SW480 (cell line): ENCODE measurements at places on chromosomes 7 and 10.
A peak's percentile ranks its signal among the peaks of the same experiment; 100 is the strongest.

GRCh38 chr7:120988591-120989256 is at the start of gene CPED1:
TSS of gene CPED1 (plus strand) at chr7:120988711. CDS start at chr7:120989622, 911 bp downstream.
- DNase-seq = peak; percentile 44

DNA sequence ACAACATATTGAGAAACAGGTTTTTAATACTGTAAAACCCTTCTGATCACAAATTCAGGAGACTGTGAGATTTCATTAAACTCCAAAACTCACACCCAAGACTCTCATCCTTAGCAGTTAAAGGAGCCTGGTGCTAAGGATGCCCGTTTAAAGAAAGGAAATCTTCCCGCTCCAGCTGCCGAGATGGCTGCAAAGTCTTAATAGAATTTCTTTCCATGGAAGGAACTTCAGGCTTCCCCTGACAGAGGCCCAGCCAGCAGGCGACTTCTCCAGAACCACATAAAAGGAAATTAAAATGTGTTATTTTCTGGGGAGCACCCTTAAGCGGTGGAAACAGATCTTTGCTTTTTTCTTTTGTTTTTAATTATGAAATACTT is 104.7 kb upstream of the CHST15 start:
- DNase-seq = no peak

DNA sequence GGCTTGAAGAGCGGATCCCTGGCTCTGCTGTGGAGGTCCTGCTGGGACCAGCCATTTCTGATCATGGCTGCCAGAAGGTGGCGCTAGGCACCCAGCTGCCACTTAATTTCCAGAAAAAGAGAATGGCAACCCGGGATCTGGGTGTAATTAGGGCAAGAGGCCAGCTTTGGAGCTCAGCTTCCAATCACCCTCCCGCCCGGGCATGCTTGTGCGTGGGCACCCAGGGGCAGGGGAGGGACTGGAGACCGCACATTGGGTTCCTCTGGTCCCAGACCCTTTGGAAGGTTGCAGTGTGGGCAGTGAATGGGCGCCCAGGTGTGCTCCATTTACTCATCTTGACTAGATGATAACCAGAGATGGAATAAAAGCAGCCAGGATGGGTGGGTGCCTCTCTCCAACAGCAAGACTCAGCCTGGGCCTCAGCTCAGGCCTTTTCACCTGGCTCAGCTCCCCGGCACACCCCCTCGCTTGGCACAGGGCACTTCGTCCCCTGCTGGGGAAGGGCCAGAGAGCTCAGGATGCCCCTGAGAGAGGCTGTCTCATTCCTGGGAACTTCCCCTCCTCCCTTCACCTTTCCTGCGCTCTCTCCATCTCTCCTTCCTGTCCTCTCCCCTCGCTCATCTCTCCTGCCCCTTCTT is 14.7 kb downstream of the FAM241B start:
- DNase-seq = peak; percentile 48

DNA sequence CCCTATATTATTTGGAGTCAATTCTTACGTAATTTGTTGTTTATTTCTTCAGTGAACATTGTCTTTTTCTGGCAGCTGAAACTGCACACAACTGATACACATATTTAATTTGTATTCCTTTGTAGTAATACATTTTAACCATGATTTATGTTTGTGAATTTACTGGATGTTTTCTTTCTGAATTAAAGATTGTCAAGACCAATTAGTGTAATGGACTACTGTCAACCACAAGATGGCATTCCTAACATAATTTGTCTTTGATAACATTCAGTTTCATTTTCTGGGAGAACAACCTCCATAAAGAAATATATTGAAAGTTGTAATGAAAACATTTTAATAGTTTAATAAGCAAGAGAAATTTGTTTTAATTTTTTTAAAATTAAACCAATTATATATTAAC is 10.1 kb downstream of the THNSL1 start:
- DNase-seq = peak; percentile 14
